ENCODE measurements at places on chromosomes 16 and 17.

- DNase-seq: no peak
Observed at GRCh38 chr16:75745823-75746222, 19.5 kb upstream of the CPHXL start.

- no peak for DNase-seq
Observed at GRCh38 chr17:19457830-19458271, 46.8 kb downstream of the RNF112 start.

GRCh38 chr17:38870259-38871165 lies 654 bp downstream of the LASP1 start:
- peak; percentile 68 for DNase-seq

DNA sequence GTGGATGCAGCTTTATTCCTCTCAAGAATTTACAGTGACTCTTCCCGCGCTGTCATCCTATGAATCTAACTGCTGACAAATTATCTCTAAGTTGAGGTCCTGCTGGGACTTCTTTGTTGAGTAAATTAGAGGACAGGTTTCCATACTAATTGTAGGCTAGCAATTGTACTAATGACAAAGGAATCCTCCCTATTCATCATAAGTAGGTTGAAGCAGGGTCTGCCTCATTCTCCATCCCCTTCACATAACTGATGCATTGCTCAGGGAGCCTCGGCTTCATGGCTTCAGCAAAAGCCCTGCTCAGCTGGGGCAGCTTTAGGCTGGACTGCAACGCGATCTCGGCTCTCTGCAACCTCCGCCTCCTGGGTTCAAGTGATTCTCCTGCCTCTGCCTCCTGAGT lies 83.1 kb upstream of the IRX6 start:
- no peak for DNase-seq

- DNase-seq: no peak
Observed at GRCh38 chr16:11748404-11749254, 6.0 kb upstream of the TXNDC11 start.

DNA sequence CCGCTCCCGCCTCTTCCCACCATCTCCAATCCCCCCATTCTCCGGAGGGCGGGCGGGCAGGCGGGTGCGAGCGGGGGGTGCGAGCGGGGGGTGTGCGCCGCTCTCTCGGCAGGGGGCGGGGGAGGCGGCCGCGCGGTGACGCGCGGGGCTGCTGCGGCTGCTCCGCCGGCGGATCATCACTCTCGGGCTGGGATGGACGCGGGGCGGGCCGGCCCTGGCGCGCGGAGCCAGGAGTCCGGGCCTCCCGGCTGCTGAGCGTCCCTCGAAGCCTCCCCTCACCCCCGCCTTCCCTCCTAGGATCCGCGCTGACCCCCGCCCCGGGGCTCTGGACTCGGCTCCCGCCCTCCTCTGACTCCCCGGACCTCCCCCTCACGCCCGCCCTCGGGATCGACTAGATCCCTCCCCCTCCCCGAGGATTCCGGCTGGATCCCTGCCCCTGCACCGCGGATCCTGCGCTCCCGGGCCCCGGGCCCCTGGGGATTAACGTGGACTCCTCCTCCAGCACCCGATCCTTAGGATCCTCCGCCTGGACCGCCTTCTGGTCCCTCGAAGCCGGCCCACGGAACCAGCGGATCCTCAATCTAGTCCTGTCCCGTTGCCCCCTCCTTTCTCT lies 946 bp upstream of the TMEM256 start:
- DNase-seq: no peak

GRCh38 chr17:34366010-34366409 lies 3.0 kb upstream of the CCL1 start:
- no peak for DNase-seq

DNA sequence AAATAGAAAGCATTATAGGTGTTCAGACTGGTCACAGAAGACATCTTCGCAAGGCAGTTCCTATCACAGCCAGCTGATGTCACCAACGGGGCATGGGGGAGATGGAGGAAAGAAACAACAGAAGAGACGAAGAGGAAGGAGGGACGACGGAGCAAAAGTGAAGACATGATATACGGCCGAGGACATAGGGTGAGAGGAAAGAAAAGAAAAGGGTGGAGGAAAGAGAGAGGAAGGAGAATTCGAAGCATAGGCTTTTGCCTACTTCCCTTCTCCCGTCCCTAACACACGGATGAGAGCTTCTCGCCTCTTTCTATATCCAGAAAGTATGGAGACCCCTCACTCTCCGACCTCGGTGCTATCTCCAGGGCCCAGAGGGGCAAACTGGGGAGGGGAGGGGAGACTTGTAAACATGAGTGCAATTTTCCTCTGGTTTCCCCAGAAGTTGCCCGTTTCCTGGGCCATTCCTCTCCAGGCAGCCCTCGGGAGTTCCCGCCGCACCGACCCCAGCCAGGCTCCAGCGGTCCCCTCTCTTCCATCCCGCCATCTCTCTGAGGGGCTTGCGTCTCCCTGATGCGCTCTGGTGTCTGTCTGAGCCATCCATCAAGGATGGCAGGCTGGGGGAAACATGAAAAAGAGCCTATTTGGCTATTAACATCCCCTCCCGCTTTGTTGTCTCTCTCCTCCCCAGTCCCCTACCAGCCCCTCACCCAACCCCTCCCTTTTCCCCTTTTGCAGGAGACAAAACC lies 26.0 kb downstream of the COPZ2 start:
- DNase-seq: peak; percentile 88

DNA sequence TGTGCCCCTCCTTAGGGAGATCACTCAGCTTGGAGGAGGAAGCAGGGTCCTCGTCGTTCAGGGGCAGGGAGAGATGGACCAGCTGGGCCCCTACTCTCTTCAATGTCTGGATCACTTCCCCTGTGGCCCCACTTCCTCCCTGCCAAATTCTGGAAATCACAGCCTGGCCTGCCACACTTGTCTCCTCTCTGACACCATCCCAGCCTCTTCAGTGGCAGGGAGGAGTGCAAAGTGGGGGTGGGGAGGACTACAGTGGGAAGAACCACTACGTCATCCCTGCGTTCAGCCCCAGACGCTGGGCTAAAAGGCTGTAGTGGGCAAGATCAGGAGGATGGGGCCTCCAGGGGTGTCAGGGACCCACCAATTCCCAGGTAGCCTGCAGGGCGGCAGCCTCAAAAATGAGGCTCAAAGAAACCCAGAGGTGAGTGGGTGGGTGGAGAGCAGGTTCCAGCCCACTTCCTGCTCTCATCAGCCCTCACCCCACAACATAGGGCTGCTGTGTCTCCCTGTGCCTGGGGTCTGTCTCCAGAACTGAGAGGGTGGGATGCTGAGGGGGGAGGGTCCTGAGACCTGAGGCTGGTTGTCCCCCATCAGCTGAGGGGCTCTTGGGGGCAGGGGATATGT lies 25.0 kb upstream of the TAC4 start:
- DNase-seq: no peak

DNA sequence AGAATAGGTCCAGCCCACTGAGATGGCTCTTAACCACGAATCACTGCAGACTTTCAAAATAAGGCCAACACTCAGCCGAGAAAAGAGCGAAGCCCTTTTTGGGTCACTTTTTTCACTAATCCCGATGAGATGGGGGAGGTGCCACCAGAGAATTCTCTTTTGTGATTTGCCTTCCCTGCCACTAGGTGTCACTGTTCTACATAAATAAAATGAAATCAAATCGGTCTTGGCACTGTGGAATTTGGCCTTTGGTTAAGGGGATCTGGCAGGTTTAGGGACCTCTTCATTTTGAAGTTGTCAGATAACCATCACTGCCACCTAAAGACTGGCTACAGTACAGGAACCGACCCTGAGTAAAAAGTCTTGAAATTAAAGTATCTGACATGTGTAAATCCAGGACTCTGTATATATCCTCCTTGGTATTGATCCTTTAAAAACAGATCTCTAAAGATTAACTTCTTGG lies 147.0 kb downstream of the HS3ST4 start:
- peak; percentile 71 for DNase-seq

- DNase-seq: no peak
Observed at GRCh38 chr17:71550675-71551074, 570.1 kb upstream of the SOX9 start.

DNA sequence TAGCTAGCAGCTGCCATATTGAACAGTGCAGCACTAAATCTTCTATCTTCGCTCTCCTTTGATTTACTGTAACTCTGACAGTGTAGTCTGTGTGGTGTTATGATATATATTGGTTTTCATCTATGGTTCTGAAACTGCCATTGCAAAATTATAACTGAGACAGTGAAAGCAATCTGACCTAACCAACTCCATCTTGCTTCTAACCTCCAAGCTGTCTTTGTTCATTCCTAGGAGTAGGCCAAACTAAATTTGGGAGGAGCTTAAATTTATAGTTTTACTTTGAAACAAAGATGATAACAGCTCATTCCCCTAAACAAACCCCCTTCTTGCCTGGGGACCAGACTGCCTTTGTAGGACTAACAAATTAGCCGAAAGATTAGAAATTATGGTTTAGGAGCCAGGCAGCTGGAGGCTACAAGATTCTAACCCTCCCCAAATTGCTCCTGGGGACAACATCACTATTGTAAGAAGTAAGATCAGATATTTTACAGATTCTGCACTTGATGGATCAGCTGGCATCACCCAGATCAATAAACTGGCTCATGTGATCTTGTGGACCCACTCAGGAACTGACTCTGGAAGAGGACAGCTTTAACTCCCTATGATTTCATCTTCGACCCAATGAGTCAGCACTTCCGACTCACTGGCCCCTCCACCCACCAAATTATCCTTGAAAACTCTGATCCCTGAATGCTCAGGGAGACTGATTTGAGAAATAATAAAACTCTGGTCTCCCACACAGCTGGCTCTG lies 47.0 kb upstream of the FBXO47 start:
- DNase-seq: no peak

GRCh38 chr17:17408236-17408794 lies 68.5 kb upstream of the MED9 start:
- no peak for DNase-seq

GRCh38 chr17:70365091-70365583 lies 195.8 kb downstream of the KCNJ2 start:
- peak; percentile 4 for DNase-seq

Data from NAMALWA (cell line).